ENCODE measurements at places on chromosomes 6 and 20.

- no peak for DNase-seq
Measured at GRCh38 chr6:5328800-5329199, 67.5 kb downstream of the FARS2 start.

- DNase-seq, result no peak
Measured at GRCh38 chr6:110509617-110510241, 33.3 kb upstream of the SLC22A16 start.

DNA sequence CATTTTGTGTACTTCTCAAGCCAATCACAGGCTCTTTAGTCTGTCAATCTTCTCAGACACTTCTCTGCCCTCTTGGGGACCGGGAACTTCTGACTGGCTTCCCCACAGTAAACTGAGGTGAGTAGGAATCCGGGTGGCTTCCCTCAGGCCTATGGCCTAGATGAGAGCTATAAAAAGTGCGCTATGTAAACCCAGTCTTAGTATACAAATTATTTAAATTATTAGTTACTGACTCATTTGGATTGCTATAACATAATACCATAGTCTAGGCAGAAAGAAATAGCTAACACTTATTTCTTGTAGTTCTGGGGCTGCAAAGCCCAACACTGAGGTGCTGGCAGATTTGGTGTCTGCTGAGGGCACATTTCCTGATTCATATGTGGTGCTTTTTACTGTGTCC is 109.2 kb upstream of the MCHR2 start:
- DNase-seq, result no peak

DNA sequence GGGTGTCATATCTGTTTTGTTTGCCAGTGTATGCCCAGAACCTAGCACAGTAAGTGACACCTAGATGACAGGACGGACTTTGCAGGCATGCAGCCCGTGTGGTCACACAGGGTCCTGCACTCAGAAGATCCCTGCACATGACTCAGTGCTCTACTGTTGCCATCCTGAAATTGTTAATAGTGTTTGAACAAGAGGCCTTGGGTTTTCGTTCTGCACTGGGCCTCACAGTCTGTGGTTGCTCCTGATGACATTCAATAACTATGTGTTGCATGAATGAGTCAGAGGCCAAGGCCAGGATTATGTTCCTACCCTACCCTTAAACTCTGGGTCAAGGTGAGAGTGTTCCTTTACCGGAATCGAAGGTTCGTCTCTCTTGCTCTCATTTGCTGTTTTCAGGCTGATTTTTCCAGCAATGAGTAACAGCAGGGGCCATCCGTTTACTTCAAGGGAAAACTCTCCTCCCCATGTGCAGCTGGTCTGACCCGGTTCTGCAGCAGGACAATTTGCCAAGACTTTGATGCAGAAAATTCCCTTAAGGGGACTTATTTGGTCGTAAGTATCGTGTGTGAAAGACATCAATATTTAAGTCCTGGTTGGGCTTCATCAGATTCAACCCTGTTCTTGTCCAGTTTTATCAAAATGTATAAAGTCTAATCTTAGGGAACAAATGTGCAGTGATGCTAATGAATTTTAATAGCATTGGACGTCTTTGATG is 13.0 kb upstream of the PFDN4 start:
- DNase-seq, result no peak

DNA sequence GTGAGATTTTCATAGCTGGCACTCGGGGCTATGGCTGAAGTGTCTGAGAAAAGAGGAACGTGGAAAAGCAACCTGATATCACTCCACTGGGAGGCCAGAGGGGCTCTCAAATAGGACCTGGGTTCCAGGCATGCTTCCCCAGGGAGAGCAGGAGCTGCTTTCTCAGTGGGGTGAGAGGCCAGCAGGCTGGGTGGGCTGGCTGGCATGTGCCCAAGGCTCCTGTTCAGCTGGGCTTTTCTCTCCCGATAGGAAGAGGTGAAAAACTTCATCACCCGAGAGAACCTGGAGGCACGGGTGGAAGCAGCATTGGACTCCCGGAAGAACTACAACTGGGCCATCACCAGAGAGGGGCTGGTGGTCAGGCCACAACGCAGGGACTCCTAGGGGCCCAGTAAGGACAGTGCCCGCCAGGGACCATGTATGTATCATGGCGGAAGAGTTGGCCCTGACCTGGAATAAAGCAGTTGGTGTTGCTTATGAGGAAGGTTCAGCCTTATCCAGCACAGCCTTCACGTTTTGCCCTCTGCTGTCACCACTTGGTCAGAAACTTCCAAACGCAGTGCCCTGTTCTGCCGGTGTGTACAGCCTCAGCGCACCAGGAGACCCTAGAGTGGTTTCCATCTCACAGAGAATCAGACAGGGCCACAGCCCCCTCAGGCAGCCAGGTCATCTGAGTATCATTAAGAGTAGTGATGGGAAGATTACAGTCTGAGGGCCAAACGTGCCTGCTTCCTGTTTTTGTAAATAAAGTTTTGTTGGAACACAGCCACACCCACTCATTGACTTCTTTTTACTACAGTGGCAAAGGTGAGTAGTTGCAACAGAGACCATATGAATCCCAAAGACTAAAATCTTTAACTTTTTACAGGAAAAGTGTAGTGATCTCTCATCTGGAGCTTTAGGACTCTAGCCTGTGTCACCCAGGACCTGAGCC is 1.9 kb downstream of the MRPS26 start:
- DNase-seq, result no peak

GRCh38 chr20:57783956-57784837 is 74.4 kb upstream of the PMEPA1 start:
- no peak for DNase-seq

- no peak for DNase-seq
Measured at GRCh38 chr6:93858213-93858612, 438.9 kb upstream of the EPHA7 start.

- DNase-seq, result no peak
Measured at GRCh38 chr6:11083491-11083890, 10.1 kb upstream of the SMIM13 start.

GRCh38 chr20:56949318-56949717 is 317.1 kb downstream of the BMP7 start:
- no peak for DNase-seq

All from CD4-positive, alpha-beta T cell (primary cell).